ENCODE measurements at places on chromosomes 1 and 21.

GRCh38 chr1:201850053-201850397, 21.1 kb downstream of the IPO9 start:
- DNase-seq: no peak

GRCh38 chr1:232669981-232670747, 40.2 kb upstream of the SIPA1L2 start:
- DNase-seq: no peak

GRCh38 chr1:31532173-31532572, 44.1 kb upstream of the TINAGL1 start:
- DNase-seq: no peak

- no peak for DNase-seq
Measured at GRCh38 chr21:42847051-42847707, 32.2 kb downstream of the WDR4 start.

DNA sequence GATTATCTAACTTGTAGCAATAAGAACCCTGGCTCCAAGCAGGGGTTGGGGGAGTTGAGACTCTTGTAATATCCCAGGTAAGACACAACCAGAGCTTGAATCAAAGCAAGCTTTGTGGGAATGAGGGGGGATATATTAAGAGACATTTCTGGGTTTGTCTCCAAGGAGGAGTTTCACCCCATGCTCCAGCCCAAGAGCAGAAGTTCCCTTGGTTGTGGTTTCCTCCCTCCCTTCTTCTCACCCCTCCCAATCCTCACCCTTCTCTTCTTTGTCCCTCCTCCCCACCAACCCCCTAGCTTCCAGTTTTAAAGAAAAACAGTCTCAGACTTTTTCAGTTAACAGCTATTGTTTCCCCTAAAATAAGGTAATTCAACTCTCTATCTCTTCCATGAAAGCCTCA, 11.9 kb downstream of the TRAF3IP3 start:
- DNase-seq: no peak

DNA sequence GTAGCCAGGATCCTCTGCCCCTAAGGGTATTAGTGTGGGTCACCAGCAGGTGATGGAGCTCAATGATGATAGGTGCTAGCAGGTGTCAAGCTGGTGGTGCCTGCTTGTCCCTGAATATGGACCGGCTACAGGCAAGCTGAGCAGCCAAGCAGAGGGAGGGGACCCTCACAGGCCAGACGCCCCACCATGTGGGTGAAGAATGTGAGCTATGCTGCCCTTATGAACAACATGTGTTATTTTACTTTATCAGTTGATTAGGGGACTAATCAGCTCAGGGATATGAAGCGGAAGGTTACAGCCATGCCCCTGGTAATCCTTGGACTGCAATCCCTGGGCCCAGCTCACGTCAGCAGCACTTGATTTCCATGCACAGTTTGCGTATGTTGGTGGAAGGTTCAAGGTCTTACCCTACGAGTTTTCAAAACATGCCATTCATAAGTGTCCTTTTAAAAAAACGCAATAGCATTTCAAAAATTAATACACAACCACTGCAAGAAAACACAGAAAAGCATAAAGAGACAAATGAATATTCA, 106.0 kb downstream of the CDC7 start:
- DNase-seq: no peak

GRCh38 chr21:27400045-27400444, 433.2 kb upstream of the ADAMTS5 start:
- no peak for DNase-seq

DNA sequence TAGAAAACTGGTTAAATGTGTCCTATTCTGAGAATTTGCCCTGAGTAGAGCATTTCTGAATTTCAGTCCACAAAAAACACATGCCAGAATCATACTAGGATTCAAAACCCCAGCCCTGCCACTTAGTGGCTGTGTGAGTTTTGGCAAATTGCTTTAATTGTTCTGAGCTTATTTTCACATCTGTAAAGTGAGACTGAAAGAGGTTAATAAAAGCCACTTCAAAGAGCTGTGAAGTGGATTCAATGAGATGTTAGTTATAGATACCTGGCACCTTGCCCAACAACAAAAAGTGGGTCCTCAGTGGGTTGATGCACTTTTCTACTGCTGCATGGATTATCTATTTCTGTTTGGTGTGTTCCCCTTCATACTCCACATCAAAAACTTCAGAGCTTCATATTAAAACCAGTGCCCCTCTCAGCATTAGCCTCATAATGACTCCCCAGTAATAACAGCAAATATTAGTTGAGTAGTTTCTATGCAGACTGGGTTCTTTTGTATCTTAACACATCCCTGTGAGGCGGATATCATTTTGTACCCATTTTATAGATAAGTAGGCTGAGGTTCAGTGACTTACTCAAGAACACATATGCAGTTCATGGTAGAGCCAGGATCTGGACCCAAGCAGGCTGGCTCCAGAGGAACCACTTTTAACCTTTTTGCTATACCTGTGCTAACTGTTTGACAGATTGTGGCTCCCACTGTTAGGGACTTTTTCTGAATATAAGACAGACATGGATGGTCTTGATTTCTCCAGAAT, 14.2 kb upstream of the ADORA3 start:
- no peak for DNase-seq

DNA sequence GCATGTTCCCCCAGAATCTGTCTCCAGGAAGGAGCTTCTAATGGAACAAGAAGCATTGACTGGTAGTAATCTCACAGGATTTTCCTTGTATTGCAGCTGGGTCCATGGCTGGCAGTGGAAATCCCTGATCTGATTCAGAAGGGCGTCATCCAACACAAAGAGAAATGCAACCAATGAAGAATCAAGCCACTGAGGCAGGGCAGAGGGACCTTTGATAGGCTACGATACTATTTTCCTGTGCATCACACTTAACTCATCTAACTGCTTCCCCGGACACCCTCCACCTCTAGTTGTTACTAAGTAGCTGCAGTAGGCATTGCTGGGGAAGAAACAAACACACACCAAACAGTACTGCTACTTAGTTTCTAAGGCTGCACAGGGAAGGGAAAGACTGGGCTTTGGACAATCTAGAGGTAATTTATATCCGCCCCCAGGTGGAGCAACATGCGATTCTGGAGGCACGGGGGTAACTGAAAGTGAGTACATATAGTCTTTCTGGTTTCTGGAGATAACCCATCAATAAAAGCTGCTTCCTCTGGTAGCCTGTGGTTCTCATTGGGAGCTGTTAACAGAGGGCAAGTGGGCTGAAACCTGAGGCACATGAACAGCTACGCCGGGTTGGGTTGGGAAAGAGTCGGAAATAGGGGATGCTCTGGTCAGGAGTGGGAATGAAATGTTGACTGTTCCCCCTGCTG, 837 bp upstream of the USP21 start:
- no peak for DNase-seq

DNA sequence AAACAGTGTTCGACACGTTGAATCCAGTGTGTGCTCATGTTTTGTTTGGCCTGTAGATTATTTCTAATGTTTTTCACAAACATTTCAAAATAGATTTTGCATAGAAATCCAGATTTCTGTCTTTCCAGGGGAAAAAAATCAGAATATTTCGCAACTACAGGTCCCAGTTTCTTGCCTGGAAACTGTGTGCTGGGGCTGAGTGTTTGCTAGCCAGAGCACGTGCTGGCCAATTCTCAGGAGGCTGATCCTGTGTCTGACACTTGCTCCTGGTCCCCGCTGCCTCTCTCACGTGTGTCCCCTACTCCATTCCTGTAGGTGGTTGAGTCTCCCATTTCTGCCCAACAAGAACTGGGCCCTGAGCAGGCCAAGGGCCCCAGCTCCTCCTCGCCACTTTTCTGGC, 2.4 kb downstream of the MAB21L3 start:
- DNase-seq: no peak

GRCh38 chr1:86394416-86394815, 1.7 kb downstream of the ODF2L start:
- DNase-seq: no peak

DNA sequence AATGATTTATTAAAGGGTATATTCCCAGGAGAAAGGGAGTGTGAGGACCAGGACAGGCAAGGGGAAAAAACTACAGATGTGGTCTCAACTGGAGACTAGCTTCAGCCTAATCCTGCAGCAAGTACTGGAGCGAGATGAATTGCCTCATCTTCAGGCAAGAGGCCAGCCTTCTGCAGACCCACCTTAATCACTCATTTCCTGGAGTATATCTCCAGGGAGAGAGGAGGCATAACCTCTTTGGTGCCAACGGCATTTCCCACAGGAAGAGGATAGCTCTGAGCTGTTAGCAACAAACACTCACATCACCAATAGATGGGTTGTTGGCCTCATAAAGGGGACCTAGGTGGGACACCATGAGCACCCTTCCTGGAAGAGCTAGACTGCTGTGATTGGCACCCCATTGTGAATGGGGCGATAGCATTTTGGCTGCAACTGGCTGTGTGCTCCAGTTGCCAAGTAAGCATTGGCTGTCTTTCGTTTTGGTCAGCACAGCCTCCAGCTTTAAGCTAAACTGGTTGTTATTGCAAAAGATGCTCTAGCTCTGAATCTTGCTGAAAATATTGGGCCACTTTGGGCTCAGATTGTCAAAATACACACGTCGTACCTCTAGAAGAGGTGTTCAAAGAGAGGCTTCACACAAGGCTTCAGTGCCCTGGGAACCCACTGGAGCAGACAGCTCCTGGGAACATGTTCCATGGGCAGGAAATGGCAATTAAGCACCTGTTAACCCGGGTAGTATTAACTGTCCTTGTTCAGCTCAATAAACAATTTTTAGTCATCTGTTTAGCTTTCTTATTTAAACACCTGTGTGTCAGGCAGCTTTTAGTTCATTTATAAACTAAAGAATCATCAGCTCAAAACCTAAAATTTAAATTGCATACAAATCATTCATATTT, 314.8 kb upstream of the C1orf87 start:
- no peak for DNase-seq

DNA sequence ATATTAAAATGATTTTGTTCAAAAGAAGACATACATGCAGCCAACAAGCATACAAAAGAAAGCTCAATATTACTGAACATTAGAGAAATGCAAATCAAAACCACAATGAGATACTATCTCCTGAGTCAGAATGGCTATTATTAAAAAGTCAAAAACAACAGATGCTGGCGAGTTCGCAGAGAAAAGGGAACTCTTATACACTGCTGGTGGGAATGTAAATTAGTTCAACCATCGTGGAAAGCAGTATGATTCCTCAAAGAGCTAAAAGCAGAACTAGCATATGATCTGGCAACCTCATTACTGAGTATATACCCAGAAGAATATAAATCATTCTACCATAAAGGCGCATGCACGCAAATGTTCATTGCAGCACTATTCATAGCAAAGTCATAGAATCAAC, 126.0 kb upstream of the HMCN1 start:
- no peak for DNase-seq

- no peak for DNase-seq
Measured at GRCh38 chr1:213914392-213914791, 73.4 kb upstream of the PROX1 start.

DNA sequence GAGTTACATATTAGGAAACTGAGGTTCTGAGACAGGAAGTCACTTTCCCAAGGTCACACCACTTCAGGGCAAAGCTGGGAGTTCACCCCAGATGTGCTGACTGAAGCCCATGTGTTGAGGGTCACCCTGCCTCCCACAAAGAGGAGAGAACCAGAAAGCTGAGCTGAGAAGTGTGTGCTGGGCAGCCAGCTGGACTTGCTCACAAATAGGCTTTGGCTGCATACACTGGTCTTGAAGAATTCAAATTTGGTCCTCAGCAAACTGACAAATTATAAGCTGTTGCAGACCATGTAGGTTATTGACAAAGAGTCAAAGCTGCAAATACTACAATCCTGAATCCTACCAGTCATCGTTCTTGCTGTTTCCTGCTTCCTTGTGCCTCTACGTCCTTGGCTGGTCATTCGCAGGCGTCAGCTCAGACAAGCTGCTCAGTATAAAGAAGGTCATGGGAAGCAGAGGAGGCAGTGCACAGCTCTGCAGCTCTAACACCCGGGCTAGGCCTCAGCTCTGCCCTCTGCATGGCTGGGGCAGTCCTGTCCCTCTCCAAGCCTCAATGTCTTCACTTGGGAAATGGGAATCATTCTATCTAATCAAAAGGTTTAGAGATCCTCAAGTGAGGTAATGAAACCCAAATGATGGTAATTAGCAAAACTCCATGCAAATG, 40.0 kb downstream of the CDCP2 start:
- no peak for DNase-seq

GRCh38 chr21:16372586-16372985, 642.8 kb downstream of the USP25 start:
- DNase-seq: no peak

GRCh38 chr1:225049594-225049993, 120.1 kb downstream of the DNAH14 start:
- no peak for DNase-seq

DNA sequence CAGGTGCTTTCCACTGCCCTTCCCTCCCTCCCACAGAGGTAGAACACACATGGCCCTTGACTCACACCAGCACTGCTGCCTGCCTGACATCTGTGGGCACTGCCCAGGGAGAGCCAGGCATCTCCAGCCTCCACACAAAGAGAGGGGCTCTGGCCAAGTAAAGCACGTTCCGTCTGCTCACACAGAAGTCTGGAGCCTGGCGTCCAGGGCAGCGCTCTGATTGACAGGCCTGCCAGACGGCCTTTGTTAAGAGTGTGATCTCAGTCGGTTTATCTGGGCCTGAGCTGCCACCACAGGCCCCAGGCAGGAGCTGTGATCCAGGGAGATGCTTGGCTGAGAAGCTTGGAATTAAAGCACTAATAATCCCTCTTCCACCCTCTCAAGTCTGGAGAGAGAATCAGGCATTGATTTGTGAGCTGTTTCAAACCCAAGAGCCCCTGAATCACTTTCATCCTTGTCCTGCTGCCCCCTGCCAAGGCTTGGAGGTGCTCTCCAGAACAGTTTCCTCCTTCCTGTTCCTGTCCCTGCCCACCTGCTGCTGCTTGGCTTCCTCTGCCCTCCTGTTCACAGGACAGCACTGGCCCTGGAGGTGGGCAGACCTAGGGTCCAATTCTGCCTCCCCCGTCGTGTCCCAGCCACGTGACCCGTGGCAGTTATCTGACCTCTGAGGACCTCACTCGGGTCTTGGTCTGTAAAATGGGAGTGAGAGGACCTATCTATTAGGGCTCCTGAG, 3.7 kb downstream of the DMRTB1 start:
- DNase-seq: no peak

GRCh38 chr1:58921342-58921741, 137.5 kb upstream of the JUN start:
- DNase-seq: no peak
